ENCODE measurements at places on chromosomes 16 and 17. TPM values are rescaled to one million over a fixed set of nuclear protein-coding genes. Genes with fewer than 3 reads are reported as not detected.

The MEOX1 gene
- total RNA-seq = not detected

The VMO1 gene
- total RNA-seq = 0.27 TPM

The GUCY2D gene
- total RNA-seq = not detected

The VTN gene
- total RNA-seq = 0.09 TPM

The NDUFAB1 gene
- 125 TPM for total RNA-seq

The CCL23 gene
- total RNA-seq = not detected

The SGF29 gene
- total RNA-seq = 14.6 TPM

The ADAT1 gene
- total RNA-seq = 65.1 TPM

All from fibroblast of the aortic adventitia (primary cell).